Lower lobe of right lung (tissue), 2 donors: ENCODE measurements at places on chromosomes 2 and 18.

DNA sequence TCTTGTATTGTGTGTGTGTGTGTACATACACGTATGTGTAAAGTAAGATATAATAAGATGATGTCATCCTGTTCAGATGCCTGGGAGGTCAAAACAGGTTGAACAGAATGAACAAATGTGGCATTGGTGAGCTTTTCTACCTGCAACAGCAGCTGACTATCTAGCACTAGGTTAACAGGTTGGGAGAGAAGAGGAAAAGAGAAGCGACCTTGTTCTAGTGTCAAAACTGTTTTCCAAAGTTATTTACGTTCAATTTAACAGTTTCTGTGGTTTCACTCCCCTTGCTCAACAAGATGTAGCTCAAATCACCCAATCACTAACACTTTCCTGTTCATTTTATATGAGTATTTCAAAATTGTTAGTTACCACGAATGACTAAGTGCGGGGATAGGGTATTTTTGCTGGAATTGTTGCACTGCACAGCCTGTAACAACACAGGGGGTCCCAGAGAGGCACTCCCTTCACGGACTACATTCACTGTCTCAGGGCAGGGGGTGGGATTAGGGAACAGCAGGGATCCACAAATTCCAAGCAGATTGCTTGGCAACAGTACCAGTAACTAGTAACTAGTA is 67.5 kb upstream of the DTNB start:
- DNase-seq: no peak

- DNase-seq: no peak
Observed at GRCh38 chr18:33440060-33441043, at the start of gene CCDC178. Gene CCDC178, minus strand, starts transcription at chr18:33440721. Its CDS starts 28,633 bp downstream, at chr18:33412088.

DNA sequence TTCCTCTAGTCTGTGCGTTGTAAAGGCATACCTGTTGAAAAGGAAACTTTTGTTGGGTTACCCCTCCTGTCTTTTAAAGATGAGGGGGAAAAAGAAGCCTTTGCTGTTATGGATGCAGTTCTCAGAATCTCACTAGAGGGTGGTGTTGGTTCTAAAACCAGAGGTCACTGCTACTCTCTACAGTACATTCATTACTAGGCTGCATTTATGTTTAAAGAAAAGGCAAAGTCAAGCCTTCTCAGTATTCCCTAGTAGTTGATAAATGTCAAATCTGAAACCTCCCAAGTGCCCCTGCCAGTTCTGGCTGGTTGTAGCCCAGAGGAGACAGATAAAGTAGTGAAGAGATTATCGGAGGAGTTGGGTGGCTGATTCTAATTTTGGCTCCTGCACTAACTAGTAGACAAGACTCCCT is 1.4 kb upstream of the PLCL1 start:
- DNase-seq: no peak

DNA sequence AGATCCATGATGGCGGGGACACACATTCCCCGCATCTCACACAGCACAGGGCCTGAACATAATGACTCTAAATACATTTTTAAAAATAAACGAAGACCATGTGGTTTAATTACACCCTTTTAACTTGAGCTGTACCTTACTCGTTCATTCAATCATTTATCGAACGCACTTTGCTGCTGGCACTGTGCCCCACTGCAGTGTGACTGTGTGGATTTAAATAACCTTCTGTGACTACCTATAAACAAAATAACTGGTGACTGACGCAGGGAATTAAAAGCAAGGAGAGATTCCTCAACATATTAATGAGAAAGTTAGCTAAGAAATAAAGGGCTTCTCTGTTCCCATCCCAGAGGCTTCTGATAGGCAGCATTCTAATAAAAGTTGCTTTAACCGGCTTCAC is 10.9 kb upstream of the FZD7 start:
- no peak for DNase-seq

DNA sequence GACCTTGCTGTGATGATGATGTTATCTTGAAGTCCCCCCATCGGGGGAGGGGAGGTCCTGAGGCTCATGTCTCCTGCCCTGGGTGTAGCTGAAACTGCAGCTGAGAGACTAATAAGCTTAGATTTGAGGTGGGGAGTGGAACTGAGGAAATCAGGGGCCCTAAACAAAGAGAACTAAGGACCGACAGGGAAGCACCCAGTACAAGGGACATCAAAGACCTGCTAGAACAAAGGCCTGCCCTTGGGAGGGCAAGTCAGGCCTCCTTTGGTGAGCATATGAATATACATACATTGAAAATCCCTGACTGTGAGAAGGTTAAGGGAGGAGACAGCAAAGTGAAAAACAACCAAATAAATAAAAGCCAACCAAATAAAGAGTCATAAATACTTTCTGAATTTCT is 1132.5 kb upstream of the CELF4 start:
- no peak for DNase-seq
